ENCODE measurements at places on chromosomes 12 and 14. TPM values are rescaled to one million over a fixed set of nuclear protein-coding genes. Genes with fewer than 3 reads are reported as not detected.

The GZMB gene
- not detected for total RNA-seq

The CSRNP2 gene
- total RNA-seq = 7.8 TPM

The PIWIL1 gene
- not detected for total RNA-seq

The DPY19L2 gene
- not detected for total RNA-seq

The FOXM1 gene
- total RNA-seq = 30.9 TPM

The WNT1 gene
- total RNA-seq = not detected

The FITM1 gene
- 0.79 TPM for total RNA-seq

The TM7SF3 gene
- 148 TPM for total RNA-seq

The SLC25A21 gene
- 8.7 TPM for total RNA-seq

The SPTB gene
- not detected for total RNA-seq

The RARG gene
- total RNA-seq = 30.8 TPM
